ENCODE measurements at places on chromosomes 5 and 9.

DNA sequence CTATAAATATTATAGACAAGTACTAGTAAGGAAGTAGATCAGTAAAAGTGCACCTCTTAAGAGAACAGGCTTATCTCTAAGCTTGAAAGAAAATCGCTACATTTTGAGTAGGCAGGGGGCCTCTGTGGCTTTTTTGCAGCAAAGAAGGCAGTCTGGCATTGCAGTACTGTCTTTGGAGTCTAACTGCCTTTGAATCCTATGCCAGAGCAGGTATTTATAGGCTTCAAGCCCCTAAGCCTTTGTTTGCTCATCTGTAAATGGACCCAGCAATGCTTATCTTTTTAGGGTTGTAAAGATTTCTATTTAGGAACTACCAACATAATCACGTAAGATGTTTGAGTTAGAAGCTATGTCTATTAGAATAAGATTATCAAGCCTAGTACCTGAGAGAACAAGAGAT lies 23.7 kb upstream of the HK3 start:
- DNase-seq = no peak

GRCh38 chr9:109319017-109319625 lies 1.7 kb downstream of the EPB41L4B start:
- peak; percentile 12 for DNase-seq

DNA sequence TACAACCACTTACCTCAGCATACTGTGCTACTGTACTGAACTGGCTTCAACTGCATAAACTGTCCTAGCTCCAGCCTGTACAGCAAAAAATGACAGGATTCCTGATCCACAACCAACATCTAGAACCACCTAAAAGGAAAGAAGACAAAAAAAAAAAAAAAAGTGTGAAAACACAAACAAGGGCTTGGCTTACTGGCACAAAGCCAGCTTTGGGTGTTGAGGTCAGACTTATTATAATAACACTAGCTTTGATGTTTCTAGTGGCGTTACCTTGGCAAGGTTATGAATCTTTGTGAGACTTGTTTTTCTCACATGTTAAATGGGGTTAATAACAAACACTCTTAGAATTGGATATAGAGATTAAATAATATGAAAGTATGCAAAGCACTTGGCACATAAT lies 148.5 kb upstream of the PUM3 start:
- no peak for DNase-seq

DNA sequence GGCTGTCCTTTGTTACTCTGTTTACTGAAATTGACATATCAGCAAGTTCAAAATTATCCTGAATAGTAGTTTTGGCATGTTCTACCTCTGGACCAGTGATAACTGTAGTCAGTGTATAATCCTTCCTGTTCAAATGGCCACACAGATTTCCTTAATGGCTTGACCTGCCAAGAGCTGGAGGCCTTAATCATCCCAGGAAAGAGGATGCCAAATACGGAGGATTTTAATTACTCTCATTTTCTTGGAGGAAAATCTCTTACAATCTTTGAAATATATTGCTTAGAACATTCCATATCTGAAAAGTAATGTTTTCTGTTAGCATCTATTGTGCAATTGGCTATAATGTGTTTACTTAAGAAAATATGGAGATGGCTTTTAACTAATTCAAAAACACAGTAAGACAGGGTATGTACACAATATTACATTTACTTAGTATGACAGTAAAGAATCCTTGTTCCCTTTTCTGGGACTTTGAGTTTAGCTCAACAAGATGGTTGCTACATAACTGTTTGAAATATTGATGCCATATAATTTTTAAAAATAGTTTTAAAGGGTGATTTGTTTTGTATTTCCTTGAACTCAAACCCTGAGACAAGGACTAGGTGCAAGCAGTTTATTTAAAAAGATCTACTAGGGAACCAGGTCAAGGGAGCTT lies 68.9 kb upstream of the SELENOP start:
- DNase-seq = no peak

GRCh38 chr9:121598965-121599871 lies 52.2 kb upstream of the DAB2IP start:
- DNase-seq = peak; percentile 60

DNA sequence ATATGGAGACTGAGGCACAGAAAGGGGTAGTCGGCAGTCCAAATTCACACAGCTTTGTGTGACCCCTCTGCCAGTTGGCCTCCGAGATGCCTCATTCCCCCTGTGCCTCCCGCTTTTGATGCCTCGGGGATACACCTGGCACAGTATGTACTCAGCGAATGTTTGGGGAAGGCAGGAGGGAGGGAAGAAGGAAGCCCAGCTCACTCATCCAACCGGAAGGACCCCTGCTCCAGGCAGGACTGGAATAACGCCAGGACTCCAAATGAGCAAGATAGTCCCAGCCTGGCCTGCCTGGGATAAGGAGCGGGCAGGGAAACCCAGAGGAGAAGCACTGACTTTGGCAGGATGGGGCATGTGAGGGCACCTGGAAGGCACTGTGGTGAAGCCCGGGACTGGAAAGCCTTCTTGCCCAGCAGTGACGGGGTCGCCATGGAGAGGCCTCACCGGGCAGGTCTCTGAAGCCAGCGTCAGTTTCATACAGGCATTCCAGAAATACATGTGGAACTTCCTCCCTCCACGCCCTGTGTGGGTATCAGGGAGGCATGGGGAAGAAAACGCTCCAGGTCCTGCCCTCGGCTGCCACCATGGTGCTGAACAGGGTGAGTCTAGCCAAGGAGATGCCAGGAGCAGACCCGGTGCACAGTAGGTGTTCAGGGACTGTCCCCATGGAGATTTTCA lies 20.3 kb downstream of the LMX1B start:
- no peak for DNase-seq

DNA sequence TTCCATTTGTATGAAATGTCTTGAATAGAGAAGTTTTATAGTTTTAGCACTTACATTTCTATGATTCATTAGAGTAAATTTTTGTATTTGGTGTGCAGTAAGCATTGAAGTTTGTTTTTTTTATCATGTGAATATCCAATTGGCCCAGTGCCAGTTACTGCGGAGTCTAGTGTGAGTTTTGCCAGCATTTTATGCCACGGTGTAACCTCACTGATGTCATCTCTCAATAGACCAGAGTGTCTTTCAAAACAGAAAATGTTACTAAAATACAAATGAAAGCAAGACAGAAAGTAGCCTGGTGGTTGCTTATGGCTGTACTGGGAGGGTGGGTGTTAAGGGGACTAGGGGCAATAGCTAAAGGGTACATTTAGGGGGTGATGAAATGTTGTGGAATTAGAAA lies 62.8 kb downstream of the IPPK start:
- DNase-seq = no peak

- DNase-seq = no peak
These were observed 1.1 kb downstream of the PTGER4 start for GRCh38 chr5:40680741-40681362.

GRCh38 chr9:81953096-81953495 lies 9.8 kb downstream of the SPATA31D3 start:
- no peak for DNase-seq

DNA sequence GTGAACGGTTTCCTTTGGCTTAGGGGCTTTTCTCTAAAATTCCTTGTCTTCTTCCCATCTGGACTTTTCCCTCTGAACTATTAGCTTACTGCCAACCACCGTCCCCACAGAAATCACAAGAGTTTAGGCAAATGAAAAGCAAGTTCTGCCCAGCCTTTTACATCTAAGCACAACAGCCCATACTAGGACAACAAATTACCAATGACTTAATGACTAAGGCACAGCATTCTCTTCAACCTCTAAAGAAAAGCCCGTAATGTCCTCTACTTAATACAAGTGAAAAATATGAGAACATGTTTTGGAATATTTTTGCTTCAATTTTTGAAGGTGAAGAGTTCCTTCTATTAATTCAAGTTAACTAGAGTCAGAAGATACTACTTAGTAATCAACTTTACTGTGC lies 1.2 kb downstream of the ZBTB5 start:
- DNase-seq = no peak

DNA sequence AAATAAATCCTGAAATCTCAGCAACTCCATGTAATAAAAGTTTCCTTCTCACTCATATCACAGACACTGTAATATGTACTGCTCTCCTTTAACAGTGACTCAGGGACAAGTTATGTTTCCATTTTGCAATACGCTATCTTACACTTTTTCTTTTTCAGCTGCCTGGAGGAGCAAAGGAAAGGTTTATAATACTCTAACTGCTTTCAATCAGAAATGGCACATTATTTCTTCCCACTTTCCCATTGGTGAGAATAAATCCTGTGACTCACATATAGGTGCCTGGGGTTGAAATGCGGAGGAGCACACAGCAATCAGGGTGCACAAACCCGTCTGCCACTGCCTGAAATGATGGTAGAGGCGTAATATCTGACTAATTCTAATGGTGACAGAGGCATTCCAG lies 186.6 kb downstream of the HINT1 start:
- DNase-seq = no peak

DNA sequence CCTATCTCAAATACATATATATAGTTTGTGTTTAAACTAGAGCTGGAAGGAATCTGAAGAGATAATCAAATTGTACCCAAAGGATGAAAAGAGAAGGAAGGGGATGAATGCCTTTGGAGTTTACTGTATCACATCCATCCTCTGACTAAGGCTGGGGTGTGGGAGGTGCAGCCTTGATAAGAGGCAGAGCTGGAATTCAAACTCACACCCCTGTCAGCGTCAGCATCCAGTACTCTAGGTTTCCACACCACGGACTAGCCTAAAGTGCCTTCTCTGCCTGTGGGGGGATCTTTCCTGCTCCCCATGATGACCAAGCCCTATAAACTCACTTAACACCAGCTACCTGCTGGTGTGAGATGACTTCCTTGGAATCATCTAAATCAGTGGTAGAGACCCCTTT lies 48.1 kb downstream of the EPB41L4B start:
- DNase-seq = no peak

DNA sequence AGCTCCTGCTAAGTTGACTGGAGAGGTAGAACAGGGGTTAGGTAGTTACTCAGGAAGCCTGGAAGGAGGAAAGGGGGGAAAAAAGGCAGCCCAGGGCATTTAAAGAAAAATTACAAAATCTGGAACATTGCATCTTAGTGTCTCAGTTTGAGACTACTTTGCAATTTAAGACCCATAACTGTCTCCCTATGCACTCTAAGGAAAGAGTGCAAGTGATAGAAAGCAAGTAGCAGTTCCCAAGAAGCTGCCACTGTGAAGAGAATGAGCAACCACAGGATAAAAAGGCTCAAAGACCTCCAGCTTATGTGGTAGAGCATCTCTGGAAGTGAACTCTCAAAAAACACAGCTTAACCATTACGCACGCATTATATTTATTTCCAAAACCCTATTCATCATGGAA lies 141.8 kb downstream of the SLCO4C1 start:
- no peak for DNase-seq

GRCh38 chr9:33289496-33289895 lies 820 bp upstream of the NFX1 start:
- DNase-seq = no peak

DNA sequence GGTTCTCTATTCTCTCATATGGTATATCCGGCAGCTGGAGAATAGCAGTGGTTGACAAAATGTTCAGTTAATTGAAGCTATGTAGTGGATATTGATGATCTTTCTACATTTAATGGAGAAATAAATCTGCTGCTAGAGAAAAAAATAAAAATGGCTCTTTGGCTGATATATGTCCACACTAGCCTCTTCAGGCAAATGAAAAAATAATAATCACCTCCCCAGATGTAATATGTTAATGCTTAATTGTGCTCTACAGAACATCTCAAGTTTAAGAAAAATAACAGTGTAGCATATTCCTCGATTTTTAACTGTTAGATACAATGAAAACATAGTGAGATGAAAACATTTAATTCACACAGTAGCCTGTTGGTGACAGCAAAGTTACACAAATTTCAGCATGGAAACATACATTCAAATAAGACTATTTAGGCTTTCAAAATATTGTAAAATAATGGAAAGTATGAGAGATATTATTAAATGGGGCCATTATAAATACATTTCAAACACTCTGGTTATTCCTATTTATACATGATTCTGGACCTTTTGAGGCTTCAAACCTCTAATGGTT lies 543.0 kb downstream of the MAT2B start:
- no peak for DNase-seq

DNA sequence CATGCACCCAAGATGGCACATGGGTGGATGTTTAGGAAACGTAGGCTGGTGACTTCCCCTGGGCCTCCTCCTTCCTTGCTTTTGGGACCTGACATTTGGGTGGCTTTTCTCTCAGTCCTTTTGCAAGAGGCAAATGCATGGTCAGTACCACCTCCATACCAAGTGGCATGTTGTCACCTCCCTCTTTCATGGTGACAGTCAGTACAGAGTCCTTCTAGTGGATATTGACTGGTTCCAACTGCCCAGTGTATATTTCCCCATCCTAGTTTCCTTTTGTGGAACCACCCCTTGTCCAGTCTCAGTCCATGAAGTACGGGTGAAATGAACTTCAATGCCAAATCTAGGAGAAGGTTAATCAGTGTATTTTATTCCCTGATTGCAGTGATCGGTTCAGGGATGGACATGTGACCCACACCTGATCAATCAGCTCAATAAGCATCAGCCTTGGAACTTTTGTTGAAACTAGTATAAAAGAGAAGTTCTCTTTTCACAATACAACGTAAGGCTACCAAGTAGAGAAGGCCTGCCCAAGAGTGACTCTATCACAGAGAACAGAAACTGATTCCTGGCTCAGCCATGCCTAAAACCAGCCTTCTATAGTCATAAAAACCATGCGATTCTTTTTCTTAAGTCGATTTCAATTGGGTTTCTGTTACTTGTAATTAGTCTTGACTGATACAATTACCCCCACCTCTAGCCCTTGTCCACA lies 143.4 kb upstream of the KLF9 start:
- no peak for DNase-seq

DNA sequence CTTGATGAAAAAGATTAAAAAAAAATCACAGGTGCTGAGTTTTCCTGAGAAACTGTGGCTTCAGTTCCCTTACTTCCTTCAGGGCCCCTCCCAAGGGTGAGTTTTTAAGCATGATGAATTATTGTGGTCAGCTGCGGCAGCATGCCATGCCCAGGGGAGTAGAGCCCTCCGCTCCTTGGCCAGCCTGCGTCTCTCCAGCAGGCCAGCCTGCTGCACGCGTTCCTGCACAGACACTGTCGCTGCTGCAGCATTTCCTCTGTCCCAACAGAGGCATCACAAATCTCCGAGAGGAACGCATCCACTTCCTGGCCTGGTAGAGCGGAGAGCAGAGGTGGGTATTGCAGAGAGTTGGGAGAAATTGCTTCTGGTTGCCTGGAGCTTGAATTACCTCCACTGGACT lies 26.1 kb upstream of the GLRA1 start:
- no peak for DNase-seq

GRCh38 chr5:150023136-150023535 lies 22.6 kb downstream of the HMGXB3 start:
- no peak for DNase-seq

- no peak for DNase-seq
These were observed 6.8 kb upstream of the FCHSD1 start for GRCh38 chr5:141657937-141658545.
